ENCODE measurements at places on chromosomes 3 and 15.

- DNase-seq: no peak
These were observed 358.1 kb downstream of the MECOM start for GRCh38 chr3:169305460-169305859.

GRCh38 chr3:106740116-106740515 is 637.1 kb upstream of the CCDC54 start:
- peak; percentile 27 for DNase-seq

DNA sequence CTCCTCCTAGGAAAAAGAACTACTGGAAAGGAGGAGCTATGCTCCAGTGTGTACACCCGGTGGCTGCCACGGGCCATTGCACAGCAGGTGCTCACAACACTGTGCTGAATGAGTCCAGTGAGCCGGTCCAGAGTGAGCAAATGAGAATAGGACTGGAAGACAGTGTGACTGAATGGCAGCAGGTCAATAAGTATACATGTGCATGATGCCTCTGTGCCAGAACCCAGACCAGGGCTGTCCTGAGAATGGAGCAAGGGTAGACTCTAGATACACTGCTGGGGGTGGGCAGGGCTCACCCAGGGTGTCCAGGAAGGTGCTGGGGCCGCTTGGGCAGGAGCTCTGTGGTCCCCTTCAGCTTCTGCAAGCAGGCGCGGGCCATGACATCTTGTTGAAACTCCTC is 8.3 kb downstream of the POLG start:
- no peak for DNase-seq

- DNase-seq: no peak
These were observed 284.5 kb upstream of the DNAJC19 start for GRCh38 chr3:181274025-181274424.

GRCh38 chr3:21718161-21718765 is 32.7 kb downstream of the ZNF385D start:
- peak; percentile 94 for DNase-seq

DNA sequence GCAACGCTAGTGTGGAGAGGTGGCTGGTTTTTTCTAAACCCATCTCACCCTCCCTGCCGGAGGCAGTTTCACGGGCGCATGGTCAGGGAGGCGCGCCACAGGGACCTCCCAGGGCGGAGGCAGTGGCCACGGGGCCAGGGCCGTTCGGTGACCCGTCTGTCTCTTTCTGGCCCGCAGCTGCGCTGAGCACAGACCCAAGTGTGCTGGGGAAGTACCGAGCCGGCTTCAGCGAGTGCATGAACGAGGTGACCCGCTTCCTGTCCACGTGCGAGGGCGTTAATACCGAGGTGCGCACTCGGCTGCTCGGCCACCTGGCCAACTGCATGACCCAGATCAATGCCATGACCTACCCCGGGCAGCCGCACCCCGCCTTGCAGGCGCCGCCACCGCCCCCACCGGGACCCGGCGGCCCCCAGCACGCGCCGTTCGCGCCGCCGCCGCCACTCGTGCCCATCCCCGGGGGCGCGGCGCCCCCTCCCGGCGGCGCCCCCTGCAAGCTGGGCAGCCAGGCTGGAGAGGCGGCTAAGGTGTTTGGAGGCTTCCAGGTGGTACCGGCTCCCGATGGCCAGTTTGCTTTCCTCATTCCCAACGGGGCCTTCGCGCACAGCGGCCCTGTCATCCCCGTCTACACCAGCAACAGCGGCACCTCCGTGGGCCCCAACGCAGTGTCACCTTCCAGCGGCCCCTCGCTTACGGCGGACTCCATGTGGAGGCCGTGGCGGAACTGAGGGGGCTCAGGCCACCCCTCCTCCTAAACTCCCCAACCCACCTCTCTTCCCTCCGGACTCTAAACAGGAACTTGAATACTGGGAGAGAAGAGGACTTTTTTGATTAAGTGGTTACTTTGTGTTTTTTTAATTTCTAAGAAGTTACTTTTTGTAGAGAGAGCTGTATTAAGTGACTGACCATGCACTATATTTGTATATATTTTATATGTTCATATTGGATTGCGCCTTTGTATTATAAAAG is 1.8 kb downstream of the HES1 start:
- peak; percentile 31 for DNase-seq

DNA sequence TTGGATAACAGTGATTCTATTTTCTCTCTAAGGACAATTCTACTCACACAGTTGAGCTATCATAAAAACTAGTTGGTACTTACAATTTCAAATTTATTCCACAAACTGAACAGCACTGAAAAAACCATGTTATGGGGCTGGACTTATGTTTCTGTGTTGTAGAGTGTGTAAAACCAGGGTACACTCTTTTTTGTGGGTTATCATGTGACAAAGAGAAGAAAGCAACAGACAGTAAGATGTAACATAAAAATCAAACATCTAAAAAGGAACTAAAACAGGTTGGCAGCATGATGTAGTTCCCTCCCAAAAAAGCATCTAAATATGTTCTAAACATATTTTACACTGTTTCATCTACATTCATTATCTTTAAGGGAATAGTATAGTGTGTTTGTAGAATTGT is 757.9 kb downstream of the ROBO1 start:
- no peak for DNase-seq

DNA sequence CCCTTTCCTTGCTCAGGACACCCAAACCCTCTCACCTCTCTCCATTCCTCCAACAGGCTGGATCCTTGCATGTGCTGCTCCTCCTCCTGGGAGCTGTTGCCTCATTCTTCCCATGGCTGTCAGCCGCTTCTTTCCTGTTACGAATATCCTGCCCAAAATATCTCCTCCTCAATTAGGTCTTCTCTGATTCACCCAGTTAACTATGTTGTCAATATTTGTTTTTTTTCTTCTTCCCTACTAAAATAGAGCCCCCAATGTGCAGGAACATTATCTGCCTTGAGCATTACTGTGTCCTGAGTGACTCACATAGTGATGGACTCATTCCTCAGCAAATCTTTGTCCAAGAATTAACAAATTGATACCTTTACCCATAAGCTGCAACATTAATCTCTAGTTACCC is 357.2 kb downstream of the CLSTN2 start:
- no peak for DNase-seq

DNA sequence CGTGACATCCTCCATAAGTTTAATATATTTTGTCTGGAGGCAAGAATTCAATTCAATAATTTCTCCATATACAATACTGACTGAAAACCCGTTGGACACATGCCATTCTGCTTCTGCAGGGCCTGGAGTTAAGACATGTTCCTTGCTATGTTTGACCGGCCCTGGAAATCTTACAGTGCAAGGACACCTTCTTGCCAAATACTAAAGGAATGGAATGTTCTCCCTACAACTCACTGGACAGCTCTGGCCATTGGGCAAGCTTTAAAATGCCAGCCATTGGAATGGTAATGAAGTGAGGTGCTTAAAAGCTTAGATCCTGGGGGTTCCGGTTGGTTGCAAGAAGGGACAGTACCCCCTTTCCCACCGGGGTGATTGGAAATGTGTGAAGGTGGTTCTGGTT is 329.8 kb upstream of the PROK2 start:
- no peak for DNase-seq

DNA sequence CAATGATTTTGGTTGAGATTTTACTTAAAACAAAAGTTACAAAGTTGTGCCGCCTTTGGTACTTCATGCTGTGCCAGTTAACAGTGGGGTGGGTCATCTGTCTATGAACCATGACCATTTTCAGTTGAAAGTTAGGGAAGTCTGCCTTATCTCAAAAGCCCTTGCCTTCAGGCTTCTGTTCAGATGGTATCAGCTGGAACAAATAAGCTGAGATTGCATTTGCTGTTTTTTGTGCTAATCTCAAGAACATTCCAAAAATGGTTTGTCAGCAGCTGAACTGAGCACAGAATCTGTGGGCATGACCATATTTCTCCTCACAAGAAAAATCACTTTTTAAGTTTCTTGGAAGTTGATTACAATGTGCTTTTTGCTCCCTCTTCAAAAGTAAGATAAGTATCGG is 142.3 kb downstream of the IL5RA start:
- DNase-seq: no peak

DNA sequence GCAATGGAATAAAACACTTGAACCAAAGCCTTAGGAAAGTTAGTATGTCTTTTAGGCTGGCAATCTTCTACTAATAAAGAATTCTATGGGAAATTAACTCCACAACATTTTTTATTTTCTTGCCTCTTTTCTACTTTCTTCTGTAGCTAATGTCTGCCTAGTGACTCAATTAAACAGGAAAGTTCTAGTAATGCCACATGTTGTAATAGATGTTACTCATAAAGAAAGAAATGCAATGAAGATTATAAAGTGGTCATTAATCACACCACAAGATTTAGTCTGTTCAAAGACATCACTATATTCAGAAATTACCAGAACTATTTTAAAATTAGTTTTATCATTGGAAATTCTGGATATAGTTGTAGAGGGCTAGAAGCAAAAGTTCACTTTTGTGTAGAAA is 329.7 kb downstream of the SI start:
- DNase-seq: no peak

DNA sequence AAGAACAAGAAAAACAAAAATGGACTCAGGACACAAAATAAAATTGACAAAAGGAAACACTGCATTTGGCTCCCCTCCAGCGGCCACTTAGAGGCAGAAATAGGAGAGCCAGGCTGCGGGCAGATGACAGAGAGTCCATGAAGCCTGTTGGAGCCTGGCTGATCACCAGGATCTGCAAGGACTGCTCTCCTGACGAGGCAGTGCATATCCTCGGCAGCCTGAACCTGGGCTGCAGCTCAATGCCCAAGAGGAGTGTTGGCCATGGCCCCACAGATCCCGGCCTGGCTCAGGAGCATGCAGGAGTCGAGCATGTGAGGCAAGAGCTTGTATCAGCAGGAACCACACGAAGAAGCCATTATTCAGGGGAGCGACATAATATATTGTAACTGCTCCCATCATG is 199.8 kb downstream of the STT3B start:
- no peak for DNase-seq

DNA sequence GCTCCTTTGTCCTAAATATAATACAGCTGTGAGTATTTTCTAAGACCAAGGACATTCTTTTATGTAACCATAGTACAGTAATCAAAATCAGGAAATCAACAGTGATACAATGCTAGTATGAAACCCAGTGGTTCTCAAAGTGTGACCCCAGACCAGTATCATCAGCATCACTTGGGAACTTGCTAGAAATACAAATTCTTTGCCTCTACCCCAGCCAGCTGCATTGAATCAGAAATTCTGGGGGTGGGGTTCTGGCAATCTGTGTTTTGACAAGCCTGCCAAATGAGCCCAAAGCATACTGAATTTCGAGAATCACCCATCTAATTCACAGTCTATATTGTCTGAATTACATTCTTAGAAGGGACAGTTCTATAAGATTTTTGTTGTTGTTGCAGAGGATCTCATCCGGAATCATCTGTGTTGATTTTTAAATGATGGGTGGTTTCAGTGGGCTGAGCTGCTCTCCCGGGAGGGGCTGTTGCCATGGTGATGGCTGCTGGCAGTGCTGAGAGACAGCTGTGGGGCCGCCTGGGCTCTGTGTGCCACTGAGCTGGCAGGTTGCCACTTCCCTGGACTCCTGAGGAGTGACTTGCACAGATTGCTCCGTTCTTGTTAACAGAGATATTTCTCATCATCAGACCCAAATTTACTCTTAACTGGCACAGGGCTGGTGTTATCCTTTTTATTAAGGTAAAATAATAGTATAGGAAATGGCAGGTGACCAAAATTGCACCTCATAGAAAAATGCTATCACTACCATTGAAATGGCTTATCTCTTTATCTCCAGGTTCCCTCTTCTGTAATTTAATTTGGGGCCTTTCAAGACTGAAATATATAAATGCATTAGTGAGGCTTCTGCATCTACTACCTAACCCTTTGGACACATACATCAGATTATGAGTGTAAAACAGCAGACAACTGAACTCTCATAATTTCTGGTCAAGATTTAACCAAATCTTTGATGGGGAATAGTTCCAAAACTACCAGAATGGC is 56.5 kb downstream of the NEK11 start:
- DNase-seq: peak; percentile 7

- peak; percentile 84 for DNase-seq
These were observed 258.7 kb upstream of the TGFBR2 start for GRCh38 chr3:30347679-30348216.

GRCh38 chr15:70379134-70379533 is 281.4 kb upstream of the TLE3 start:
- no peak for DNase-seq

GRCh38 chr15:77035584-77035983 is 35.3 kb downstream of the TSPAN3 start:
- DNase-seq: no peak

- no peak for DNase-seq
These were observed 348.6 kb downstream of the ZBBX start for GRCh38 chr3:167031364-167032049.

DNA sequence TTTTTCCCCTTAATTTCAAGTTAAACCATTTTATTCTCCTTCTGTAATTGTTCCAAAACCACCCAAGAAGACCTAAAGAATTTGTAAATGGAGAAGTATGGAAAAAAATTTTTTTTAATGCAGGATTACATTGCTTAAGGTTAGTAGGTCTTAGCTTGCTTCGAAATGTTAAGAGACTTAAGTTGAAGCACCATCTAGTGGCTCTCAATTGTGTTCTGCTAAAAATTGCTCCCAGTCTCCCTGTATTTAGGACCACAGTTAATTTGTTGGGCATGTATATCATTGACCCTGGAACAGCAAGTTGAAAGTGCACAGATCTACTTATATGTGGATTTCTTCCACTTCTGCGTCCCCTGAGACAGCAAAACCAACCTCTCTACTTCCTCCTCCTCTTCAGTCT is 32.4 kb downstream of the CD200R1L start:
- DNase-seq: peak; percentile 58

- no peak for DNase-seq
These were observed 18.4 kb downstream of the ZBTB38 start for GRCh38 chr3:141386611-141387111.

GRCh38 chr3:31132132-31132769 is 237.8 kb upstream of the GADL1 start:
- peak; percentile 50 for DNase-seq
